ENCODE measurements at places on chromosomes 12 and 14.

DNA sequence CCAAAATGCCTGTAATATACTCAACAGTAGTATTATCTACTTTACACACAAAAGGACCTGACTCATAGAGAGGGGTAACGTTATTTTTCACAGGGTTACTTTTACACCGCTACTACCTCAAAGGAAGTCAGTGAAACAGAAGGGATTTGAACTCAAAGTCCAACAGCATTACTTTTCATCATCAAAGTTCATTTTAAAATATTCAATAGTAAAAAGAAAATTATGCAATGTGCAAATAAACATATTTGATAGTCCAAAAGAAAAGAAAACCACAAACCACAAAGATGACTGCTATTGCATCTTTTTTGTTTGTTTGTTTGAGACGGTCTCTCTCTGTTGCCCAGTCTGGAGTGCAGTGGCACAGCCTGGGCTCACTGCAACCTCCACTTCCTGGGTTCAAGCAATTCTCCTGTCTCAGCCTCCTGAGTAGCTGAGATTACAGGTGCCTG lies 15.5 kb downstream of the KIF21A start:
- DNase-seq, result no peak

DNA sequence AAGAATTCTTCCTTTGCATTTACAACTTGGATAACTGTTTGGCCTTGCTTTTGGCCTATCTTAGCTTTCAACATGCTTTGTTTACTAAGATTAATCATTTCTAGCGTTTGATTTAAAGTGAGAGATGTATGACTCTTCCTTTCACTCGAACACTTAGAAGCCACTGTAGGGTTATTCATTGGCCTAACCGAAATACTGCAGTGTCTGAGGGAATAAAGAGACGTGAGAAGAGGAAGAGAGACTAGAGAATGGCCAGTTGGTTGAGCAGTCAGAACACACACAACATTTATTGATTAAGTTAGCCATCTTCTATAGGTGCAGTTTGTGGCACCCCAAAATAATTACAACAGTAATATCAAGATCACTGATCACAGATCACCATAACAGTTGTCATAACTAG lies 62.3 kb upstream of the CCDC175 start:
- DNase-seq, result no peak

GRCh38 chr12:102962532-102962931 lies 5.1 kb downstream of the ASCL1 start:
- no peak for DNase-seq

DNA sequence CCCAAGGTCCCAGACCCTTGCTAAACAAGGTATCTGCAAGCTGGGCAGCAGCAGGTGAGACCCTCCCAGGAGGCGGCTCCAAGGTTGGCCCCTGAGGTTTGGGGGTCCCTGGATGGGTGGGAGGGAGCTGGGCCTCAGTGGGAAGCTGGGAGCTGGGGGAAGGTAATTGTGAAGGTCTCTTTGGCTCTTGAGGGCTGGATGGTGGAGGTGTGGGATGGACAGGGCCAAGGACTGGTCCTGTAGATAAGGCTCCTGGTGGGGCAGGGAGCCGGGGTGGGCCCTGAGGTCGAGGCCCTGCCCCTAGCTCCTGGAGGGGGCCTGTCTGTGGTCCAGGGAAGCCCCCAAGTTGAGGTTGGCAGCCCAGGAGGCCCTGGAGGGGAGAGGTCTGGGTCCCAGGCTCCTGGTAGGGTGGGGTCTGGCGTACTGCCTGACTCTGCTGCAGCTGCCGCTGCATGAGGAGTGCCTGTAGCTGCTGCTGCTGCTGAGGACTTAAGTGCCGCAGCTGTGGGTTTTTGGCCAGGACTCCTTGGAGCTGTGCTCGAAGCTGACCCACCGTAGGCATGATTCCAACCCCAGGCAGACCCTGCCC lies 13.1 kb upstream of the PRKAG1 start:
- no peak for DNase-seq

GRCh38 chr12:5124401-5124800 lies 80.7 kb downstream of the KCNA5 start:
- no peak for DNase-seq

- DNase-seq, result no peak
Measured at GRCh38 chr14:22769369-22769768, 2.9 kb downstream of the OXA1L start.

DNA sequence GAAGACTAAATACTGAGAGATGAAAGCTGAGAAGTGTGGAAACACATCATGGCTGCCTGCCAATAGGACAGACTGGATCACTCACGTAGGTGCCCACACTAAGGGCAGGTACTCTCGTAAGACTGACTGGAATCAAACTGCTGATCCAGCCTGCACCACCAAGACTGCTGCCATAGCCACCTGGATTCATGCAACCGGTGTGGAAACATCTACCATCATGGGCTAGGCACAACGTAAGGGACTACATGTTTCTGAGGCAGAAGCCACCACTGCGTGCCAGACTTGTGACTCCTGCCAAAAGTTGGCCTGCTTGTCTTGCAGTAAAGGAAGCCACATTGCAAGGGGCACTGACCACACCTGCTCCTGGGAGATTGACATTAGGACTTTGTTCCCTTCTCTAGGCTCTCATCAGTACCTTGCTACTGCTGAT lies 3.8 kb downstream of the POMT2 start:
- DNase-seq, result no peak

- no peak for DNase-seq
Measured at GRCh38 chr12:88431246-88431645, 149.0 kb downstream of the KITLG start.

GRCh38 chr12:1171657-1172408 lies 180.8 kb downstream of the ERC1 start:
- no peak for DNase-seq

DNA sequence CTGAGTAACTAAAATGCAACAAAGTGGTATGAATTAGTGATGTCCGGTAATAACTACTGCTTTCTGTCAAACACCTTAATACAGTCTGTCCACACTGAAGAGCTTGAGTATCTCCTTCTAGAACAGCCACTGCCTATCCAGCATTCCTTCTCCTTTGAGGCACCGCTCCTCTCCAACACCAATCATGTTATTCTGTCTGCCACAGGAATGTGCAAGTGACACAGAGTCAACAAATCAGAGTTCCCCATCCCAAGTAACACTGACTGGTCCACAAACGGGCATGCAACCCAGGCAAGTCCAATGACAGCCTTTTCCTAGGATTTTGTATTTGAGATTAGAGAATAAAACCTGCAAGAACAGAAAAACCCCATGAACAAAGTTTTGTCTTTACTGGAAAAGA lies 3.8 kb downstream of the GXYLT1 start:
- no peak for DNase-seq

DNA sequence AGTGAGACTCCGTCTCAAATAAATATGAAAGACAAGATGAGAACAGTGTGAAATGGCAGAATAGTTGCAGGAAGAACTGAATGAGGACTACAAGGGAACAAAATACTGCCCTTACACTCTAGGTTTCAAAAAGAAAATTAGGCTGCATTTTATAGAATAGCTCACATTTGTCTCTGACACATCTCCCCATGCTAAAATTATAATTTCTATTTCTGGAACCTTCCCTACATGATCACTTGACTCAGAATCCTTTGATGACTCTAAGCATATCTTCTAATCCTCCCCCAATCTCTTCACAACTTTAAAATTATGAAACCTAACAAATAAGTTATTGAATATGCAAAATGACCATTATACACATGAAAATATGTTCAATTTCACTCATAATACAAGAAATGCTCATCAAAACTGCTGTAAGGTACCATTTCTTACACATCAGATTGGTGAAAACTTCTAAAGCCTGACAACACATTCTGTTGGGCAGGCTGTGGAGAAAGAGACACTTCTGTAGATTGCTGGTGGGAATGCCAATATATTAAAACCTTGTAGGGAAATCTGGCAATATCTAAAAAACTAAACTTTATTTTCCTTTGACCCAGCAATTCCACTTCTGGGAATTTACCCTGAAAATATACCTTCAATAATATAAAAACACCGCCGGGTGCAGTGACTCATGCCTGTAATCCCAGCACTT lies 4.3 kb upstream of the HIGD1C start:
- no peak for DNase-seq

DNA sequence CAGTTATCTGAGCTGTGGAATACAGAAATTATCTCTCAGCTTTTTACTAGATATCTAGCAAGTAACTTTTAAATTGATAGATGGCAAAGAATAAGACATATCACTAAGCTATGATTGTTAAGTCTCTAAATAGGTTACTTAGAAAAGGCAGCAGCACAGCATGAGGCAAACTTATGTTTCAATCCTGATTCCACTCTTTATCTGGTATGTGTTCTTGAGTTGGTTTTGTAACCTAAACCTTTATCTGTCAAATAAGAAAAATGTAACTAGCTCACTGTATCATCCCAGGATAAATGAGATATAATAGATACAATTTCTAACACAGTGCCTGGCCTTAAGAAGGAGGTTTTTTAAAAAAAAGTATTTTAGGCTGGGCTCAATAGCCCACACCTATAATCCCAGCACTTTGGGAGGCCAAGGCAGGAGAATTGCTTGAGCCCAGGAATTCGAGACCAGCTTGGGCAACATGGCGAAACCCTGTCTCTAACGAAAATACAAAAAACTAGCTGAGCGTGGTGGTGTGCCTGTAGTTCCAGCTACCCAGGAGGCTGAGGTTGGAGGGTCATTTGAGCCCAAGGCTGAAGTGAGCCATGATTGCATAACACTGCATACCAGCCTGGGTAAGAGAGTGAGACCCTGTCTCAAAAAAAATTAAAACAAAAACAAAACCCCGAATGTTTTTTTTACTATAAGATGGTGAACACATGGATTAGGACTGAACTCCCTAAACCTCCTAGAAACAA lies 56.8 kb downstream of the HEATR5A start:
- no peak for DNase-seq

DNA sequence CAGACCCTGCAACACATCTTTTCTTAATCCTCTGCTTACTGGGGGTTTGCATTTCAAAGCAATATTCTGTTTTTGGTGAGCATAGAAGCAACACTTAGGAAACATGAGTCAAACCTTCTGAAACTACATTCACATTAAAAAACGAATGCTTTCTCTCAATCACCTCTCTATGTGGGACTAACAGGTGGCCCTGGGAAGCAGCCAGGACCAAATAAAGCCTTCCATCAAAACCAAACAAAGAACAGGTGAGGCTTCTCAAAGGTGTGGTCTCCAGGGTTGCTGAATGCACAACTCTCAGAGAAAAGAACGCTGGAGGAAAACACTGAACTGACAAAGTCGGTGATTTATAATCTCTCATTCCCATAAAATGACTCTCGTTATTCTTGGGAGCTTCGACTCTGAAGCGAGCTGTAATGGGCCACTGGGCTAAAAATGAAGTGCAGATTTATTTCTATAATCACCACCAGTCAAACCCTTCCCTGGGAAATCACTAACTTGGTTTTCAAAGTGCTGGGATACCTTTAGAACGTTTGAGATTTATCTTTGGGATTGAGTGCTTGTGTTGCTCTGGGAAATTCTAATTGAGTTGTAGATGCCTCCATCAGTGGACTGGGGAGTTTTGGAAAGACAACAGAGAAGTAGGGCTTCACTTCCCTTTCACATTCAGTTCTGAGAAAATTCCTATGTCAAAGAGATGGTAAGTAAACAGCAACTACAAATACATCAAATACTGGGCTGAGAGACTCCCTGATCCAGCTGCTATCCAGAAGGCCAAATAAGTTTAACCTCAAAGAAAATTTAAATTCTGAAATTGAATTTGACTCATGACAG lies 262.0 kb upstream of the TMPO start:
- no peak for DNase-seq

DNA sequence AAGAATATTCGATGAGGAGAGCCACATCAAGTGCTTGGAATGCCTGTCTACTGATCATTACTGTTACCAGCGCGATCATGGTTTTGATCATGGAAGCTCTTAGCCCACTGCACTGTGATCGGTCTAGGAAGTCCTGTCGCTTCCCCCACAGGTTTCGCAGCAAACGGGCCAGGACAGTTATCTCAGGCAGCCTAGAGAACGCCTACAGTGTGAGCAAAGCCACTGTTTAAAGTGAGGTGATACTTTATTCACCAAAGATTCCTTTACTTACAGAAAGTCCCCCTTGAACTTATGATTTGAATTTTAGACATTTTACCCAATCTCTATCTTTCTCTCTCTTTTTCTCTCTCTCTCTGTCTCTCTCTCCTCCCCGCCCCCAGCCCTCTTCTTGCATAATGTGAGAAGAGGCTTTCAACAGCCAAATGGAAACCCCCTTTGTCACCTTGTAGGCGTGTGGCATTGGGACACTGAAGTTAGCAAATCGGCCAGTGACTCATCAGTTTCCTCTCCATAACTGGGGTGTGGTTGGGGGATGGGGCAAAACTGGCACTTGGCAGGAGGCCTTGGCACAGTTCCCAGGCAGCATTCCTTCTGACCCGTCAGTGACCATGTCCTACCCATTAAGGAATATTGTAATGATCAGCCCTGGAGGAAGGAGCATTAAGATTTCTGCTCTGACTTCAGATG lies 214.8 kb downstream of the CHST11 start:
- DNase-seq, result peak; percentile 75

GRCh38 chr12:50718760-50719159 lies 45.1 kb upstream of the ATF1 start:
- DNase-seq, result no peak

- DNase-seq, result no peak
Measured at GRCh38 chr12:122992386-122992785, 11.9 kb downstream of the ARL6IP4 start.

GRCh38 chr12:70359458-70360197 lies 6.5 kb upstream of the KCNMB4 start:
- no peak for DNase-seq

GRCh38 chr12:108571609-108572165 lies 9.3 kb downstream of the ISCU start:
- DNase-seq, result no peak

GRCh38 chr14:50804181-50804721 lies 26.7 kb downstream of the NIN start:
- DNase-seq, result no peak

DNA sequence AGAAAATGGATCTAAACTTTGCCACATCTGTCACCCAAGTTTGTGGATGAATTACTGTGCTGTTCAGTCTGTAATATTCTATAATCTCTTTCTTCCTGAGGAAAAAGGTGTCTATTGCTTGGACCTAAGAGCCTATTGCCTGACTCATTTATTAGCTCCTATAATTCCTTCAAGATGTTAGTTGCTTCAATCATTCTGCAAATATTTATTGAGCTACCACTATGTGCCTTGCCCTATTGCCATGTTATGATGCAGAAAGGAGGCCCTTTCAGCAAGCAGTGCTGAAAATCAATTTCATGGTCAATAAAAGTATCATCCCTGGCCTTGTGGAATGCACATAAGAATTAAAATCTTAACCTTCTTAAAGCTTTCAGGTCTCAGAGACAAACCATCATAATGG lies 113.6 kb downstream of the CCER1 start:
- DNase-seq, result no peak

GRCh38 chr12:87254381-87255030 lies 774.7 kb downstream of the C12orf50 start:
- no peak for DNase-seq

GRCh38 chr14:60350366-60350720 lies 101.3 kb downstream of the PPM1A start:
- DNase-seq, result no peak

GRCh38 chr12:80702889-80703805 lies 4.3 kb upstream of the MYF6 start:
- DNase-seq, result no peak

Measured in stimulated activated CD4-positive, alpha-beta T cell treated with anti-CD3 and anti-CD28 coated beads, Interleukin-1b, Interleukin-23, amount 100 ng/mL, for 24 hours (primary cell).